ENCODE measurements at places on chromosomes 3 and 15.

- DNase-seq: peak; percentile 49
Observed at GRCh38 chr3:182618085-182618732, 175.1 kb upstream of the ATP11B start.

DNA sequence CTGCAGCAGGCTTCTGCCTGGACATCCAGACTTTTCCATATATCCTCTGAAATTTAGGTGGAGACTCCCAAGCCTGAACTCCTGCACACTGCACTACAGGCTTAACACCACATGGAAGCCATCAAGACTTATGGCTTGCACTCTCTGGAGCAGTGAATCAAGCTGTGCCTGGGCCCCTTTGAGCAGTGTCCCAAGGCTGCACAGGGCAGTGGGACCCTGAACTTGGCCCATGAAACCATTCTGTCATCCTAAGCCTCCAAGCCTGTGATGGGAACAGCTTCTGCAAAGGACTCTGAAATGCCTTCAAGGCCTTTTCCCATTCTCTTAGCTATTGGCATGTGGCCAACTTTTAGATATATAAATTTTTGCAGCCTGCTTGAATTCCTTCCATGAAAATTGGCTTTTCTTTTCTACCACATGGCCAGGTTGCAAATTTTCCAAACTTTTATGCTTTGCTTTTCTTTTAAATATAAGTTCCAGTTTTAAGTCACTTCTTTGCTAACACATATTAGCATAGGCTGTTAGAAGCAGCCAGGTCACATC, 257.8 kb upstream of the DCBLD2 start:
- DNase-seq: no peak

DNA sequence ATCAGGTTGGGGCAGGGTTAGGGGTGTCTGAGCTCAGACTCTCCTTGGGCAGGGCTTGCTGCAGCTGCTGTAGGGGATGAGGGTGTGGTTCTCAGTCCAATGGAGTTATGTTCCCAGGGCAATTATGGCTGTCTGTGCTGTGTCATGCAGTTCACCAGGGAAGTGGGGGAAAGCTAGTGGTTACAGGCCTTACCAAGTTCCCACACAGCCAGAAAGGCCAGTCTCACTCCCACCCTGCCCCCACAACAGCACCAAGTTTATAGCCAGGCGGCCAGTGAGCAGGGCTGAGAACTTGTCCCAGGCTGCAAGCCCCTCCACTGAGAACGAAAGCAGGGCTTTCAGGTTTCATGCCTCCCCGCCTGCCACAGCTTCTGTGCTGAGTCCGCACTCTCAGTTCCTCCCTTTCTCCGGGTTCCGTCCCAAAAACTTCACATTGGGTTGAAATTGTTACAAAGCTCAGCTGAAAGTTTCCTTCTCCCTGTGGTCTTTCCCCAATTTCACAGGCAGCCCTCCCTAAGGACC, 19.6 kb upstream of the CPOX start:
- no peak for DNase-seq

- DNase-seq: no peak
Observed at GRCh38 chr15:67534360-67534759, 8.1 kb upstream of the MAP2K5 start.

GRCh38 chr3:127738192-127738840, 65.6 kb downstream of the ABTB1 start:
- DNase-seq: no peak

GRCh38 chr3:129654131-129654530, 47.7 kb upstream of the PLXND1 start:
- no peak for DNase-seq

DNA sequence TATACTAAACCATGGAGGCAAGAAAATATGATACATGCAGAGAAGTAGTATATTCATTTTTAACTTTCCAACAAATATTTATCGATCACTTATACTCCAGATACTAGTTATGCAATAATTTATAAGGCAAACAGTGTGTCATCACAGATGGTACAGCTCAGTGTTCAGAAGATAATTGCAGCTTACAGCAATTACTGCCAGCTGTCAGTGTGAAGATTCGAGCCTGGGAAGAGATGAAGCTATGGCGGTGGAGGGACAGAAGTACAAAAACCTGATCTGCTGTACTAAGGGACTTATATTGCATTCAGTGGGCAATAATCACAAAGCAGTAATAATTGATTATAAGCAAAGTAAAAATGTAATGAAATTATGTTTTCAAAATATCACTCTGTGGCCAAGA, 170.6 kb upstream of the EPHA3 start:
- no peak for DNase-seq

GRCh38 chr15:64001148-64001547, 45.1 kb downstream of the DAPK2 start:
- DNase-seq: no peak
